ENCODE measurements at places on chromosomes 6 and 20. TPM values are rescaled to one million over a fixed set of nuclear protein-coding genes. Genes with fewer than 3 reads are reported as not detected.

SLC44A4 gene
- 17.5 TPM for total RNA-seq

ZNF311 gene
- 0.91 TPM for total RNA-seq

DACT2 gene
- total RNA-seq = 30.5 TPM

- DNase-seq = no peak
- H3K36me3 ChIP-seq = no peaks in the 10 kb centered on the region
- H3K27ac ChIP-seq = no peak overlapping the region
- no peak overlapping the region for H3K4me3 ChIP-seq
- no peaks in the 10 kb centered on the region for H3K27me3 ChIP-seq
- H3K4me1 ChIP-seq = peaks cover 2% of the 10 kb centered on the region
Measured at GRCh38 chr6:145529582-145529981, 205.7 kb downstream of the EPM2A start.

DNA sequence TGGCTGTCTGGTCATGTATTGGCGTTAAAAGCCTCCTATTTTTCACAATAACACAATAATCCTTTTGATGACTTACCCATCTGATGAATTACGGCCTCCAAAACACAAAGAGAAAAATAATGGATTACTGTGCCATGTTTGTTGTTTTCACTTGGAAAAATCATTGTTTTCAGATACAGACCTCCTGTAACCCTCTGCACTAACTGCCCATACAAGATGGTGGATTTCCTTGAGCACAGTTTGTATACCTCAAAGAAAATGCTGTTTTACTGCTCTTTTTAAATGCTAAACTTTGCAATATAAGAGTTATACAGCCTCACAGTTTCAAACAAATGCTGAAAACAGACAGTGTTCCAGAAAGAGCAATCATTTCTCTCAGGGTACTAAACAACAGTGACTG lies 61.0 kb downstream of the SMLR1 start:
- no peak for DNase-seq
- peaks cover 4% of the 10 kb centered on the region for H3K4me1 ChIP-seq
- peaks cover 6% of the 10 kb centered on the region for H3K36me3 ChIP-seq

DNA sequence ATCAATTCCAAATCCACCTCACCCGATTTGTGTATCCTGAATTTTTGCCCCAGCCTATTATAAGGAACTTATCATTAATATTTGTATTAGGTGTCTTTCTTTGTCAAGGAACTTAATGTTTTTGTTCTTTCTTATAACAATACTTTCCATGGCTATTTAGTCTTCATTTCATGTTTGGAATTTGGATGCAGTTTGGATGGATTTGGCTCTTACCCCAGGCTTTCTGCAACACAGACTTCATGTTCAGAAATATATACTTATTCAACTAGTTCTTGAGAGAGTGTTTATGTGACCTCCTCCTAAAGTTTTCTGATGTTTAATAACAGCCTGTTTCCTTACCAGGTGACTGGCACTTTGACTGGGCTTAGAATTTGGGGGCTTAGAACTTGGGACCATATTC lies 35.9 kb upstream of the TOX2 start:
- no peak overlapping the region for H3K27ac ChIP-seq
- H3K4me3 ChIP-seq = no peak overlapping the region
- peaks cover 4% of the 10 kb centered on the region for H3K4me1 ChIP-seq
- H3K36me3 ChIP-seq = no peaks in the 10 kb centered on the region

Measured in progenitor cell of endocrine pancreas (in vitro differentiated cells).